Tibial nerve (tissue), 4 donors: ENCODE measurements at places on chromosomes 1 and 21. TPM values are rescaled to one million over a fixed set of nuclear protein-coding genes. Genes with fewer than 3 reads are reported as not detected.

Gene PTPRC
- total RNA-seq: 16.5 TPM

Gene INAVA
- not detected for total RNA-seq

Gene ZZZ3
- 73.5 TPM for total RNA-seq

Gene A3GALT2
- total RNA-seq: 0.66 TPM

Gene HSD11B1
- total RNA-seq: 92.2 TPM

Gene CFHR5
- not detected for total RNA-seq

Gene NBPF14
- total RNA-seq: 27.3 TPM

Gene EPB41
- 17.4 TPM for total RNA-seq

Gene S100A12
- total RNA-seq: not detected

Gene IVNS1ABP
- 41.8 TPM for total RNA-seq

Gene NHLH1
- not detected for total RNA-seq

Gene TARDBP
- total RNA-seq: 174 TPM

- DNase-seq: no peak
Observed at GRCh38 chr1:107933736-107934135, 31.2 kb downstream of the VAV3 start.

- peak; percentile 23 for DNase-seq
Observed at GRCh38 chr1:232805269-232806185, at the start of gene MAP10. Gene MAP10, plus strand, starts transcription at chr1:232805416. Its CDS starts 34 bp downstream, at chr1:232805450.

- DNase-seq: no peak
Observed at GRCh38 chr1:234582186-234582585, 27.8 kb downstream of the IRF2BP2 start.

DNA sequence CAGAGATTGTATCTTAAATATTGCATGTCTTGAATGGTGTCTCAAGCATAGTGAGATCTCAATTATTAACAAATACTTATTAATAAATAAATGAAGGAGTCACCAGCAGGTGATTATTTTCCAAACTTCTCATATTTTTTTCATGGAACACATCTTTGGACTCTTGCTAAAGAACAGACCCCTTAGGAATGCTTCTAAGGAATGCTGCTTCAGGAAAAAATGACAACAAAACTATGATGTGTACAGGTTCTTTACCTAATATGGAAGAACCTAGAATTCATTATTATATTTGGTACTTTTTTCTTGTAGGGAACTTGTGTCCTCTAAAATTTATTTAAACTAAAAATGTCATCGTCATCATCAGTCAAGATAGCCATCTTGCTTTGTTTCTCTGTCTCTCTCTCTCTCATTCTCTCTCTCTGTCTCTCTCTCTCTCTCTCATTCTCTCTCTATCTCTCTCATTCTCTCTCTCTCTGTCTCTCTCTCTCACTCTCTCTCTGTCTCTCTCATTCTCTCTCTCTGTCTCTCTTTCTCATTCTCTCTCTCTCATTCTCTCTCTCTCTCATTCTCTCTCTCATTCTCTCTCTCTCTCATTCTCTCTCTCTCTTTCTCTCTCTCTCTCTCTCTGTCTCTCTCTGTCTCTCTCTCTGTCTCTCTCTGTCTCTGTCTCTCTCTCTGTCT, 63.0 kb upstream of the ETS2 start:
- no peak for DNase-seq

GRCh38 chr21:34844924-34845238, 176.1 kb downstream of the CLIC6 start:
- no peak for DNase-seq

- DNase-seq: peak; percentile 6
Observed at GRCh38 chr1:903305-903704, 20.4 kb upstream of the SAMD11 start.

DNA sequence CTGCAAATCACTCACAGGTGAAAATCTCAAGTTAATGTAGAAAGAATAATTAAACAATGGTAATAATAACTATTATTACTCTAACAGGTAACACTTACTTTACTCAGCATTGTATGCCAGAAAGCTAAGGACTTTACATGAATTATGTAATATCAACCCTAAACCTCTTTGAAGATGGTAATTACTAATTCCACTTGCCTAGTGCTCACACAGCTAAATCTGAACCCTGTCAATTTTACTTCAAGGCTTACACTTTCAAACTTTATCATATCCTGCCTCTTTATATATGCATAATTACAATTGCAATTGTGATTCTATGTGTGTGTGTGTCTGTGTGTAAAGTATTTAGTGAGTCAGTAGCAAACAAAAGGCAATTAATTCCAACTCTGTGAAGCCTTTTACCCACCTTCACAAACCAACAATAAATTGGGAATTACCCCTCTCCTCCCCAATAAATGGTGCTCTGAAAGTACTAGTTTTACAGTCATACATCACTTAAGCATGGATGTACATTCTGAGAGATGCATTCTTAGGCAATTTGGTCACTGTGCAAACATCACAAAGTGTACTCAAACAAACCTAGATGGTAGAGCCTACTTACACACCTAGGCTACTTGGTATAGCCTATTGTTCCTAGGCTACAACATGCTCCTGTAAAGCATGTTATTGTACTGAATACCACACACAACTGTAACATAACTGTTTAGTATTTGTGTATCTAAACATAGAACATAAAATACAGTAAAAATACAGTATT, 5.9 kb downstream of the ZNF644 start:
- DNase-seq: no peak

GRCh38 chr1:225556694-225557093, 96.2 kb downstream of the ENAH start:
- no peak for DNase-seq

DNA sequence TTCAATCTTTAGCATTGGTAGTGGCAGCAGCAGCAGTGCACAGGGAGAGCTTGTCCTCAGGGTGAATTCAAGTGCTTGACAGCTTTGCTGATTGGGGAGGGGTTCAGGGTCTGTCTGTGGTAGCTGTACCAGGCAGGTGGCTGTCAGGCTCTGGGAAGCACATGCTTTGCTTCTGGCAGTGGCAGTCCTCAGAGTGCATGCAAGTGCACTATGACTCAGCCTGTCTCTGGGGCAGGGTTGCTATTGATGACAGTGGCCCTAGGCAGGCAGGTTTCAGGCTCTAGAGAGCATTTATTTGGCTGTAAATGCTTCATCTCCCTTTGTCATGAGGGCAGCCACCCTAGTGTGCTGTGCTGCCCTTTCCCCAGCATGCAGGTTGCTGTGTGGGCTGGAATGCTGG, 251.9 kb upstream of the LRRC7 start:
- no peak for DNase-seq

- no peak for DNase-seq
Observed at GRCh38 chr1:205950280-205950679, 7.0 kb upstream of the SLC26A9 start.

GRCh38 chr1:6547301-6547700, 7.0 kb downstream of the NOL9 start:
- no peak for DNase-seq

GRCh38 chr1:107824946-107825345, 140.0 kb downstream of the VAV3 start:
- no peak for DNase-seq

GRCh38 chr1:67376381-67376780, 53.8 kb downstream of the SERBP1 start:
- no peak for DNase-seq

DNA sequence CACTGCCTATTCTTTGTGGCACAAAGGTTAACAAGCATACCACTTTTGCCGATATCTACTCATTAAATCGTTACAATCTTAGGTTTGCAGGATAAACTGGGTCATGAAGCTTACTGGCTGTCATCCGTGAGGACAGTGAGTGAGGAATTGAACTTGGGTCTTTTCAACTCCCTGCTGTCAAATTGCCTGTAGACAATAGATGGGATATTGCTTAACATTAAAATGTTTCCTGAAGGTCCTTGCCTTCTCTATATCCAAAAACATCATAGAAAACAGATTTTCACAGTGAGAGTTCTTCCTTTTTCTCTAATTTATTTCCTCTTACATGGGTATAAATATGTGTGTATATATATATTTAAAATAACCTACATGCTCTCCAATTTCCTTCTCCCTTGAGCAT, 257.8 kb downstream of the LMO4 start:
- no peak for DNase-seq

DNA sequence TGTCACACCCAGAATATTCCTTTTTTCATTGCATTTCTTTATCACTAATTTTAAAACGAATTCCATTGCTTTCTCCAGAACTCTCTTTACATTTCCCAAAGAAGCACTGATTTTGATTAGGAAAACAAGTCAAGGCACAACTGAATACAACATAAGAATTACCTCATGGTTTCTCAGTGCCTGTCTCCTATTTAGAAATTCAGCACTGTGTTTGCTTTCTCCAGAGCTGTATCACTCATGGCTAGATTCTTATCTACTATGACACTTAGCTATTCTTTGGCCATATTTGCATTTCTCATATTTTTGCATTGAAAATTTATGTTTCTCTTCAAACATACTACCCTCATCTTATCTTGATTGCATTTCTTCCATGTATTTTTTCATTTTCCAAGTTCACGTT, 1402.0 kb downstream of the MRPL39 start:
- no peak for DNase-seq

DNA sequence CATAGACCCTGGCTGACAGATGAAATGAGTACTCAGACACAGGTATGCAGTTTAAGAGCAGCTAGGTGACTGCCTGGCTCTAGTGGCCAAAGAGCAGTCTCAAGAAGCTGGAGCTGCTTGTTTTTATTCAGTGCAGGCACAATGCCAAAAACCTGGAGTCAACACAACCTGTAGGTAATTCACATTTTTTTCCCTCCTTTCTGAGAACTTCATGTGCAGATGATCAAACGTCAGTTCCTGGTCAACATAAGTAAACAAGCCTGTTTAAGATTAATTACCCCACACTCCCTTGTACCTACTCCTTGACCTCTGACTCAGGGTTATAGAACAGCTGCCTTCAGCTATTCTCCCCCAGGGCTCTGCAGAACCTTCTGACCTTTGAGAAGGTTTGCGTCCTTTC, 17.3 kb upstream of the ACADM start:
- DNase-seq: no peak

GRCh38 chr1:74502432-74502831, 10.0 kb downstream of the LRRC53 start:
- DNase-seq: no peak

GRCh38 chr1:8873506-8874229, 4.8 kb downstream of the ENO1 start:
- DNase-seq: peak; percentile 60

- no peak for DNase-seq
Observed at GRCh38 chr1:29675481-29676263, 439.4 kb downstream of the PTPRU start.

- no peak for DNase-seq
Observed at GRCh38 chr1:229093609-229094336, 177.1 kb upstream of the RAB4A start.

- no peak for DNase-seq
Observed at GRCh38 chr21:45211661-45212060, 76.0 kb downstream of the POFUT2 start.

DNA sequence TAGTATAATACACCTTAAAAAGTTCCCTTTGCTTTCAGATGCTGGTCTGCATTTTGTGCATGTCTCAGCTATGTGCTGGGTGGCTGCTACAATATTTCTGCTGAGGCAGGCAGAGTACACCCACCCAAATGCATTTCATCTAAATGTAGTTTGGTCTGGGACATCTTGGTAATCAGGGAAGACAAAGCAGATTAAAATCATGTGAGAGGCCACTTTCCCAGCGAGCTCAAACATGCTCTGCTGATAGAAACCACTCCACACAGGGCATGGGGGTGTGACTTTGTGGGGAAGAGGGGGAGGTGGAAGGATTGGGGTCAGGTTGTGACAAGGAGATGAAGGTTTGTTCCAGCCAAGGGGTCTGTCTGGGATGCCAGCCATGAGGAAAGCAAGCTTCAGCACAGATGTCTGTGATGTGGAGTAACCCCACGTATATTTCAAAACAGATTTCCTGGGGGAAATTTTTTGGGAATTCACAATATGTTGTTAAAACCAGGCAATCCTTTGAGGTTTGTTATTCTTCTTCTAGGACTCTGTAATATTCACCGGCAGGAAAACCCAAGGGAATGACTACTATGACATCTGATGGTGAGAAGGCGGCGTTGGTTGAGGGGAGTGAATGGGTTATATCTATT, 255.1 kb upstream of the FGGY start:
- DNase-seq: no peak

DNA sequence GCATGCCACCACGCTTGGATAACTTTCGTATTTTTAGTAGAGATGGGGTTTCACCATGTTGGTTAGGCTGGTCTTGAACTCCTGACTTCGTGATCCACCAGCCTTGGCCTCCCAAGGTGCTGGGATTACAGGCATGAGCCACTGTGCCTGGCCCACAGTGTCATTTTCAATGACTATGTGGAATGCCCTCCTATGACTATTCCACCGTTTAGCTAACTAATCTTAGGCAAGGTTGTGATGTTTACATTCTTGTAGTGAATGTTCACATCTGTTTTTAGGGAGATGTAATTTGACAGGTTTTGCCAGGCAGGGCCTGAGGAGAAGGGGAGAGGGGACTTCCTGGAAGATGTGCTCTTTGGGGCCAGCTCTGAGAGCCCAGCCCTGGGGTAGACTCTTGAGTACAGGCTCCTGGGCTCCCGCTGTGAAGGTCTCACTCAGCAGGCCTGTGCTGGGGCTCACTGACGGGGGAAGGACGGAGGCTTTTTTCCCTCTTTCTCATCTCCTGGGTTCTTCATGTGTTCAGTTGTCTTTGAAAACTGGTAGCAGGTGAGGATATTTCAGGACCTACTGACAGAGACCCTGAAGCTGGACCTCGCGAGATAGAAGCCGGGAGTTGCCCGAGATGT, 13.2 kb downstream of the COQ8A start:
- DNase-seq: no peak

GRCh38 chr1:42928859-42929258, 29.8 kb downstream of the SLC2A1 start:
- no peak for DNase-seq
